ENCODE measurements at places on chromosomes 7 and 10.

GRCh38 chr7:33872870-33873269 lies 32.5 kb upstream of the BMPER start:
- DNase-seq = no peak

- DNase-seq = no peak
Observed at GRCh38 chr10:113035732-113036312, 85.8 kb downstream of the TCF7L2 start.

DNA sequence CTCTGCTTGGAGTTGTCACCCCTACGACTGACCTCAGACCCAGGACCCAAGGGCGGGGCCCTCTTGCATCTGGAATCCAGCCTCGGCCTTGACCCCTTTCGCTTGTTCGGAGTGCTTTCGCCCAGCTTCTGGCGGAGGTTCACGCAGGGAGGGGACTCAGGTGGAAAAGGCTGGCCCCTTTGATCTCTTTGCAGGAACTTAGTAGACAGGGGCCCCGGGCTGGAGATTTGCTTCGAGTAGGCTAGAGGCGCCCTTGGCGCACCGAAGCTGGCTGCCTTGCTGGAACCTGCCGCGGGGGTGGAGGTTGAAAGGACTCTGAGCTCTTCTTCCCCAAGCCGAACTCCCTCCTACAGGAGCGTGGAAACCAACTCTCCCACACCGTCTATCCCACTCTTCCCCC lies 255.1 kb downstream of the OTUD1 start:
- DNase-seq = no peak

GRCh38 chr10:32981760-32982159 lies 23.7 kb upstream of the ITGB1 start:
- no peak for DNase-seq

- no peak for DNase-seq
Observed at GRCh38 chr10:89591111-89591795, 53.8 kb downstream of the PANK1 start.

DNA sequence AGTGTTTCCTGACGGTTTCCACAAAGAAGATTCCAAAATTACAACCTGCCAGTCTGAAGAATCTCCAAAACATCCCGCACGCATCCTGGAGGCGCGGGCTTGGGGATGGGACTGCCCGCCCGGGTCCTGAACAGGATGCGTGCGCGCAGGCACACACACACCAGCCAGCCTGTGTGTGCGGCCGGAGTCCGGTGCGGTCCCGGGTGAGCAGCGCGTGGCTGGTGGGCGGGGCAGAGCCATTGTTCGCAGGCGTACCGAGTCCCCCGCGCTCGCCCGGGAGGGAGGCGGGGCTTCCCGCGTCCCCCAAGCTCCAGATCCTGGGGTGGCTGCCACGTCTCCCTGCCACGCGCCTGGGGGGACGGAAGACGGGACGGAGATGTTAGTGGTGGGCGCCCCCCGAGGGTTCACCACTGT lies 675 bp upstream of the SCD start:
- DNase-seq = peak; percentile 83

- no peak for DNase-seq
Observed at GRCh38 chr10:60569681-60570080, 180.0 kb upstream of the ANK3 start.
